ENCODE measurements at places on chromosomes 1 and 21.
A peak's percentile ranks its signal among the peaks of the same experiment; 100 is the strongest.

DNA sequence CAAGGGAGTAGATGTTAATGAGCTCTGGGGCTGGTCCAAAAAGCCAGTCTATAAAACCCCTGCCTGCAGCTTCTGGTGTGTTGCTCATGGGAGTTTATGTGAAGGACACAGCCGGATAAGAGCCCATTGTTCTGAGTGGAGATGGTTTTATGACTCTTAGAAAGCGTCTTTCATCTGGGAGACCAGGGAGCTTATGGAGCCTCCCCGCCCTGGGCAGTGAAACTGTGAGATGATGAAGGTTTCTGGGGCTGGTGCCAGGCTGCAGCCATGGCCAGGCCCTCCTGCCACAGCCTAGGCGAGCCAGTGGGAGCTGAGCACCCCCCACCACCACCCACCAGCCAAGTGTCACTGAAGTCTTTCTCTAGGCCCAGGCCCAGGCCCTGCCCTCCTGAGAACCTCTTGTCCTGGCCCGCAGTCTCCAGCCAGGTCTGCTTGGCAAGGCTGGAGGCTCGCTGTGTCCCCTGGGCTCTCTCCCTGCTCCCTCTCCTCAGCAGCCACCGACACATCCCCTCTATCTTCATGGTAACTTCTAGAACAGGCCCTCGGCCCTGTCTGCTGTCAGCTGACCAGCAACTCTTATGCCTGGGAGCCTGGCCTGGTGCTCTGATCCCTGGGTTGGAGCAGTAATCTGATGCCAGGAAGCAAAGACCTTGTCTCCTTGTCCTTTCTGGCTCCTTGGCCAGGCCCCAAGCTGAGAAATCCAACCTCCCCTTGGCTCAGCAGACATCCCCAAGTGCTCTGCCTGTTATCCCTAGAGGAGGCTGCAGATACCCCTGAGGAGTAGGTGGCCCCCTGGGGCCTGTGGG lies 7.6 kb upstream of the ARHGEF10L start:
- no peak for DNase-seq

- DNase-seq = no peak
Observed at GRCh38 chr1:26791626-26792025, 3.9 kb downstream of the PIGV start.

GRCh38 chr1:178465011-178465410 lies 31.8 kb downstream of the CLEC20A start:
- DNase-seq = no peak

- no peak for DNase-seq
Observed at GRCh38 chr1:50605186-50605875, 182.1 kb upstream of the DMRTA2 start.

DNA sequence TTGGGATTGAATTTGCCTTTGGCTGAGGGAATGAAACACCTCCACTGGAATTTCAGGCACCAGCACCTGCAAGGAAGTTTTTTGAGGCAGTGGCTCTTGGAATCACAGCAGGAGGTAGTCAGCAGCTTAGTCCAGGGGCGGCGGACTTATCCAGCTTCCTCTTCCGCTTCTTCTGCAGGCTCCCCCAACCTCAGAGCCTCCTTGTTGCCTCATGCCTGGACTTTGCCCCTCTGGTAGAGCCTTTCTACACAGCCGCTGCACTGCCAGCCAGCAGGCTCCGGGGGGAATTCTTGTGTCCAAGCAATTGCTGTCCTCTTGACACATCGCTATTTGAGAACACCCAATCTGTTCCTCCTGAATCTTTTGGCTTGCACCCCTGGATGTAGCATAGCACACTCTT lies 4.4 kb upstream of the RHEX start:
- no peak for DNase-seq

- no peak for DNase-seq
Observed at GRCh38 chr1:36638268-36638667, 155.6 kb upstream of the CSF3R start.

DNA sequence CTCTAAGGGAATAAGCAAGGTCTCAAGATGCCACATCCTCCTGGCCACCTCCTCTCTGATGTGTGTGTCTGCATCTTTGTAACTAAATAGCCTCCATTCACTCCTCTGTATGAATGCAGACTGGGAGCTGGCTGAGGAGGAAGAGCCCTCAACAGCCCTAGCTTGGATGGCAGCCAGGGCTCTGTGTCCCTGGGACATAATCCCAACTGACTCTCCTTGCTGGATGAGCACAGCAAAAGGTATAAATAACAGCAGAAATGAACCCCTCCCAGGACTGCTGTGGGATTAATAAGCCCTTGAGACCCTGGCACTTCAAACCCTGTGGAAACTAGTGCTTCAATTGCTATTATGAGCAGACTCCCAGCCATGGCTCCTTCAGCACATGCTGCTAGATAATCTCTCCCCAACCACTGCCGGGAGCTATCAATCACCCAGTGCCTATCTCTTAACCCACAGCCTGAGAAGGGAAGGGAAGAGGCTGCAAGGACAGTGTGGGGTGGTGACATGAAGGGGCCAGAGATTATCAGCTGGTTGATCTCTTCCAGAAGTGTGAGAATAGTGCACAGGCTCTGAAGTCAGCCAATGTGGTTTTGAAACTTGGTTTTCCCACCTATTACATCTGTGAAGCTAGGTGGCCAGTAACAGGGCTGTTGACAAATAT lies 152.2 kb downstream of the TNR start:
- DNase-seq = no peak

GRCh38 chr1:236156512-236157208 lies 14.3 kb downstream of the GPR137B start:
- DNase-seq = no peak

DNA sequence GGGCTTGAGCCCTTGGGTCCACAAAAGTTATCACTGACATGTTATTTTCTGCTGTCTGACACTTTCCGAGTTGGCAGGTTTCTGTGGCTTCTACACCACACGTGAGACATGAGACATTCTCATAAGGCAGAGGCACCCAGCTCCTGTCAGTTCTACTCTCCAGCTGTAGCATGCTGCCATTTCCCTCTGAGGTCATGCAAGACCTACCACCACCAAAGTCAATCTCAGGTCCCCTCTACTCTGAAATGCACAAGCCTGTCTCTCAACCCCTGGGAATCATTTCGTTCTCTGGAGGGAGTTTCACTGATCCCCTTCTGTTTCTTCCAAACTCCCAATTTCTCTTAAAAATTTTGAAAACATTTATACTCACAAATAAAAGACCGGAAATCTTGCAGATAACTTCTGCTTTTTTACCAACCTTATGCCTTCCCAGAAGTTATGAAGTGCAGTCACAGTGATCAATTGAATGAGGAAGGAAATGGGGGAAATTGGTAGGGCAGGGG lies 39.5 kb upstream of the CR2 start:
- no peak for DNase-seq

DNA sequence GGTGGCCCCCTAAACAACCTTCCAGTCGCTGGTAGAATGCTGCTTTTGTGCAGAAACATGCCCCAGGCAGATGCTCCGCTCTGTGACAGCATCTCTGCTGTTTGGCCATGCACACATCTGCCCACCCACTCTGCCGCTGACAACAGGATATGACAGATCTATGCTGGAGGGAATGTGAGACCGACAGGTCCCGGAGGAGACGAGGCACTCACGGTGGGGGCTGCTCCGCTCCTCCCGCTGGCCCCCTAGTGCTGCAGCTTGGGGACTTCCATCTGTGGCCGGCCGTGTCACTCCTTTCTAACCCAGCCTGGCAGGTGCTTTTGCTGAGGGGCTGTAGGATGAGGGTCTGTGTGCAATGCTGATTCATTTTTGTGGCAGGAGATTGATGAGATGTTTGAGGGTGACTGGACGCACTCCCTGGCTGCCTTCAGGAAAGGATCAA lies 49.1 kb upstream of the DMRTB1 start:
- no peak for DNase-seq

GRCh38 chr1:164671966-164672571 lies 113.1 kb downstream of the PBX1 start:
- no peak for DNase-seq

GRCh38 chr1:38334930-38335592 lies 288.5 kb upstream of the POU3F1 start:
- DNase-seq = no peak

- no peak for DNase-seq
Observed at GRCh38 chr1:243264717-243265116, 8.9 kb downstream of the SDCCAG8 start.

- DNase-seq = no peak
Observed at GRCh38 chr1:17201201-17202021, 3.5 kb upstream of the PADI1 start.

- DNase-seq = peak; percentile 13
Observed at GRCh38 chr1:185338719-185339622, 21.9 kb upstream of the IVNS1ABP start.
